ENCODE measurements at places on chromosomes 12 and 14.

- DNase-seq: no peak
Observed at GRCh38 chr12:97645726-97646125, 183.1 kb downstream of the RMST start.

- DNase-seq: no peak
Observed at GRCh38 chr12:1857086-1857485, 36.7 kb downstream of the LRTM2 start.

GRCh38 chr14:96978525-96979272 lies 181.5 kb downstream of the VRK1 start:
- no peak for DNase-seq

DNA sequence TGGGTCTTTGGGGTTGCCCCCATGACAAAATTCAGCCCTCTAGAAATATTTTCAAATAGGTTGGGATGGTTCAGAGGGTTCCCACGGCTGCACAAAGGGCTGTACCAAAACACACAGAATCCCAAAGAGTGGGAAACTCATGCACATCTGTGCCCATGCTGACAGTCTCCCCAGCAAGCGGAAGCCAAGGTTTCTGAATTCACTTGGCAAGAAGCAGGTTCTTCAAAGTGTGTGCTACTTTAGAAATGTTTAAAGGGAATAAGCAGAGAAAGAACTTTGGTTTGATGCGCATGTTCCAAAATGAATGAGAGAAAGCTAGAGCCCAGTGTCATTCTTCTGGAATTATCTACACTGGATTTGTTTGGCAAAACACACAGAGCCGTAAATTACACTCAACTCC lies 46.7 kb downstream of the FOXN3 start:
- DNase-seq: no peak

- DNase-seq: no peak
Observed at GRCh38 chr14:29857551-29857950, 70.1 kb downstream of the PRKD1 start.

- DNase-seq: no peak
Observed at GRCh38 chr12:111094157-111095010, 174.0 kb upstream of the MYL2 start.

- no peak for DNase-seq
Observed at GRCh38 chr14:80988192-80988591, 32.8 kb downstream of the TSHR start.

DNA sequence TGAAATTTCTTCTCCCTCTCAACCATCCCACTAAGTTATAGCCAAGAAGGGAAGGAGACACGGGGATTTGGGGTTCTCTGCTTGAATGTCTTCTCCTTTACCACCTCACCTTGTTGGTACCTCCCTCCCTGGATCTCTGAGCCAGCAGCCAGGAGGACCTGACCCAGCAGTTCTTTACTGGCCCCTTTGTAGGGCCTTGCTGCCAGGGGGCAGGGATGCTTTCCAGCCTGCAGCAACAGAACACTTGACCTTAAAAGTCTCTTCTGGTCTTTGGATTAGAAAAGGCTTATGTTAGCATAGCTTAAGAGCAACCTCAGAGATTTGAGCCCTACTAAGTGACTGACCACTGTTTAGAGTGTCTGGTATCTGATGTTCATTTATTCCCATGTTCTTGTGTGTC lies 10.4 kb downstream of the MLEC start:
- DNase-seq: no peak

DNA sequence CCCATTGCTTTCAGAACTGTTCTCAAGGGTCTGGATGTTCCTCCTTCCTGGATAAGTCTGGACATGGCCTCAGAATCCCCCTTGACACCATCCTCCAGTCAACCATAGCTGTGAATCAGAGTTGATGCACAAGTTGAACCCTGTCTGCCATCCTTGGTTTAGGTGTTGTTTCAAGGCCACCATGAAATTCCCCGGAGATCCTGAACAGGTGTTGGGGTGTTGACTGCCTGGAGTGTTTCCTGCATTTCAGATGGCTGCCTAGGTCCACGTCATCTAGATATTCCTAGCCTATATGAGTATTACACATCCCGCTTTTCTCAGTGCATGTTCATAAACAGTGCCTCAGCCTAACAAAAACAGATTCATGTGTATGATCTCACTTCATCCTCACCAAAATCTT lies 86.7 kb upstream of the PWP1 start:
- DNase-seq: no peak
